ENCODE measurements at places on chromosomes 16 and 17.
A peak's percentile ranks its signal among the peaks of the same experiment; 100 is the strongest.

DNA sequence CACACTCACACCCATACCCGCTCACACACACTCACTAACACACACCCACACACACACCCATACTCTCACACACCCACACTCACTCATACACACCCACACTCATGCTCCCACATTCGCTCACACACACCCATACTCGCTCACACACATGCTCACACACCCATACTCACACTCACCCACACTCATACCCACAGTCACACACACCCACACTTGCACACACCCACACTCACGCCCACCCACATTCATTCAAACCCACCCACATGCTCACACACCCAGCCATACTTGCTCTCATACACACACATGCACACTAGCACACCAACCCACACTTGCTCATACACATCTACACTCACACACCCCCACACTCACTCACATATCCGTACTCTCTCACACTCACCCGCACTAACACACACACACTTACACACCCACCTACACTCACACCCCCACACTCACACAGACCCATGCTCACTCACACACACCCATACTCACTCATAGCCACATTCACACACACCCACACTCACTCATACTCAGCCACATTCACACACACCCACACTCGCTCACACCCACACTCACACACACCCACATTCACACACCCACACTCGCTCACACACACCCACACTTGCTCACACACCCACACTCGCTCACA, 322.4 kb upstream of the N4BP1 start:
- no peak for DNase-seq

- no peak for DNase-seq
Measured at GRCh38 chr17:82548681-82549303, 29.3 kb downstream of the FOXK2 start.

GRCh38 chr17:58533616-58534188, 19.3 kb upstream of the MTMR4 start:
- no peak for DNase-seq

DNA sequence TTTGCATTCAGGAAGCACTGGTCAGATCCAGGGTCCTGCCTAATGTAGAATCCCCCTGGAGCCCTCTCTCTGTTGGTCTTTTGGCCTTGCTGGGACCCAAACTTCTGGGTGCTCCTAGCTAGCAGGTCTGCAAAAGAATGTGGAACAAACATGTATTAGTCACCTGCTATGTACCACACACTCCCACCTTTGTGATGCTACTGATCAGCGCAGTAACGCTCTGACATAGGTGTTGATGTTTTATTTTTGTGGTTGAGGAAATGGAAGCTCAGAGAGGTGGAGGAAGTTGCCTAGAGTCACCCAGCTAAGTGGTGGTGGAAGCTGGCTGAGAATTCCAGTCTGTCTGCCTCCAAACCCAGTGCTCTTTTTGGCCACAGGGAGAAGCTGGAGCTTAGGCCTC, 35.8 kb upstream of the LGALS9 start:
- no peak for DNase-seq

DNA sequence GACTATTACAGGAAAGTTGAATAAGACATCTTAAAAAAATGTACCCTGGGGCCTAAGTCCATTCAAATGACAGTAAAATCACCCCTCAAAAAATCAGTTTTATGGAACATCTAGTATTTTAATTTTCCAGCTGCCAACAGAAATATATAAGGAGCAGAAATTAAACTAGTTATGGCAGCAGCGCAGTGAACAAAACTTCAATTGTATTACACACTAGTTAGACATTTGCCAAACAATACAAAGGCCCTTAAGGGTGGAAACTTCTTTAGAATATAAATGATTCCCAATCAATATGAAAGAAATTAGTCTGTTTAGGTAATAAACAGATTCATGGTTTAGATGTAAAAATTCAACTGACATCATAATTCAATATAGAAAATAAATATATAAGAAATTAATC, 18.1 kb upstream of the RFFL start:
- DNase-seq: no peak

DNA sequence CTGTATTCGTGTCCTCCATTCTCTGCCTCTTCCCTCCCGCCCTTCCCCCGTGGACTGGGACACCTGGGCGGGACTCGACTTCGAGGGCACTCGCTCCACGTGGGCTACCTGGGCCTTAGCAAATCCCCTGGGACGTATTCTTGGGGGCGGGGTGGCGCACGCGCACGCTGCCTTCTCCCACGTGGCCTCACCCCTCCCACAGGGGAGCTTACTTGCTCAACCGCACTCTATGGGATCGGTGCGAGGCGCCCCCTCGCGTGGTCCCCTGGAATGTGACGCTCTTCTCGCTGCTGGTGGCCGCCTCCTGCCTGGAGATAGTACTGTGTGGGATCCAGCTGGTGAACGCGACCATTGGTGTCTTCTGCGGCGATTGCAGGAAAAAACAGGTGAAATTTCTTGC, 3.5 kb downstream of the VMO1 start:
- DNase-seq: no peak

DNA sequence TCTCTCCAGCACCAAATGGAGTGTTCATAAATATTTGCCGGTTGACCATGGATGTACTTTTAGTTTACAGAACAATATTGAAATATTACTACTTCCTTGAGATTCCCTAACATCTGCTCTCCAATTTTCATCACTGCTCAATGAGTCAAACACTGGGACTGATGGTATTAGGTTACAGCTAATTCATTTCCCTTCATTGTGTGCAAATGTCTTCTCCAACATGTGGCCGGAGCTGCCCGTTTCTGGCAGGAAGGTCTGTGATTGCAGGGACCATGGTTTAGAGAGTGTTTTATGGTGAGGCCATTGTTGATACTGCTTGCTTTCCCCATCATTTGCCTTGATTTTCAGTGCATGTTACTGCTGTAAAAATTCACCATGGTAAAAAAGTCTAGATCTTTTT, 209.3 kb downstream of the HS3ST3B1 start:
- no peak for DNase-seq

DNA sequence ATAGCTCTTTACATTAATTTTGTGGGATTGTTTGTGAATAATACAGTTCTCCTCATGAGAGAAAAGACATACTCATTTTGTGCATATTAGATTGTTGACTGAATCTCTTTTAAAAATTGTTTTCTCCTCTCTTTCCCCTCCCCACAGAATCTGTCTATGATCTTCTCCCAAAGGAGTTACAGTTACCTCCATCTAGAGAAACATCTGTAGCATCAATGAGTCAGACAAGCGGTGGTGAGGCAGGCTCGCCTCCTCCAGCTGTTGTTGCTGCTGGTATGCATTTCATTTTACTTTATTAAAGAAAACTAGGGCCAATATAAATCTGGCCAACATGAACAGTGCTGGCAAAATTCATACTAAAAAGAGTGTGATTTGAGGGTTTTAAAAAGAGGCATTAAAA, 60.5 kb downstream of the NFAT5 start:
- no peak for DNase-seq

GRCh38 chr17:752620-753219, 656 bp upstream of the GEMIN4 start:
- peak; percentile 70 for DNase-seq

- DNase-seq: peak; percentile 66
Measured at GRCh38 chr16:87628940-87629339, 26.6 kb downstream of the JPH3 start.

DNA sequence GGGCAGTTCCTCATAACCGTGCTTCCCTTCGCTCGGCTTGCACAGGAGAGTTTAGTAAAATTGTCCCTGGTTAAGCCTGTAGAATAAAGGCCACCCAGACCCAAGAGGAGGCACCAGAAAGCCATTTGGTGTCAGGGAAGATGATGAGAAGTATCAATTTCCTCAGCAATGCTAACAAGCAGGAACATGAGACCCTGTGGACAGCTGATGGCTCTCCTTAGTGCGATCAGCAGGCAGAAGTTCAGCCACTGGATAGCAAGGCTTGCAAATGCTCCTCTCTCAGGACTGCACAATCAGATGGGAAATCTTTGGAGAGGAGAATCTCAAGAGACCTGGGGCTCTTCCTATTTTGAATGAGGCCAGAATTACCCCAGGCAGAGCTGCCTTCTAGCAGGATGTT, 261.1 kb upstream of the DYNLRB2 start:
- DNase-seq: no peak

DNA sequence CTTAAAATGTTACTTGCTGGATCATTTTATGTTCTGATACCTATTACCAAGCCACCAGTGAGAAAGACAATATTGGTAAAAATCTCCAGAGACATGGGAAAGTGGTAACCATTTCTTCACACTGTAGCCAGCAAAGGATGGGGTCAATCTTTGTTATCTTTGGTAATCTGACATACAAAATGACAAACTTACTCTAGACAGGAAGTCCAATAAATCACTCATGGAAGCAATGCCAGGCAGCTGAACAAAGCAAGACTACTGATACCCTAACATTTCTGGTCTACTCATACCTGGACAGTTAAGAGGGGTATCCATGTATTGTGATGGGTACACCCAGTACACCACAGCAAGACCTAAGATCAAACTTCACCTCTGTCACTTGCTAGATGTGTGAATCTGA, 19.0 kb downstream of the GRB2 start:
- DNase-seq: no peak

- no peak for DNase-seq
Measured at GRCh38 chr17:38460716-38461630, 32.7 kb downstream of the ARHGAP23 start.

GRCh38 chr17:37274461-37274860, 101.3 kb upstream of the C17orf78 start:
- DNase-seq: no peak

- DNase-seq: no peak
Measured at GRCh38 chr16:23587726-23588125, 8.4 kb downstream of the NDUFAB1 start.

- no peak for DNase-seq
Measured at GRCh38 chr17:64692187-64692586, 30.1 kb upstream of the SMURF2 start.

DNA sequence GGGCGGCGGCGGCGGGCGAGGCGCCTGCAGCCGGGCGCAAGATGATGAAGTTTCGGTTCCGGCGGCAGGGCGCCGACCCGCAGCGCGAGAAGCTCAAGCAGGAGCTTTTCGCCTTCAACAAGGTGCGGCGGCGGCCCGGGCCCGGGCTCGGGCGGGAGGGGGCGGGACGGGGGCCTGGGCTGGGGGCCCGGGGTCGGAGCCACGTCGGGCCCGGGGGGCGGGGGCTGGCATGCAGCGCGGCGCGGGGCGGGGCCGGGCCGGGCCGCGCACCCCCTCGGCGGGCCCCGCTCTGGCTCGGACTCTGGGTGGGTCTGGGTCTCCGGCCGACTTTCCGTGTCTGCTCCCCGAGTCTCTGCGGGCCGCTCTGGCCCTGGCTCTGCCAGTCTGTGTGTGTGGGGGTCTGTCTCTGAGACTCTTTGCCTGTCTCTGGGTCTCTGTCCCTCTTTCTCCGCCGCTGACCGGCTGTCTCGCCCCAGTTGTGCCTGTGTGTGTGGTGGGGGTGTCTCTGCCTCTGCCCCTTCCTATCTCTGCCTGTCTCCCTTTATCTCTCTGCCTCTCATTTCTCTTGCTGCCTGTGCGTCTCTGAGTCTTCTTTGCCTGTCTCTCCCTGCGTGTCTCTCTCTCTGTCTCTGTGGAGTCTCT, 328 bp downstream of the LLGL1 start:
- DNase-seq: no peak

DNA sequence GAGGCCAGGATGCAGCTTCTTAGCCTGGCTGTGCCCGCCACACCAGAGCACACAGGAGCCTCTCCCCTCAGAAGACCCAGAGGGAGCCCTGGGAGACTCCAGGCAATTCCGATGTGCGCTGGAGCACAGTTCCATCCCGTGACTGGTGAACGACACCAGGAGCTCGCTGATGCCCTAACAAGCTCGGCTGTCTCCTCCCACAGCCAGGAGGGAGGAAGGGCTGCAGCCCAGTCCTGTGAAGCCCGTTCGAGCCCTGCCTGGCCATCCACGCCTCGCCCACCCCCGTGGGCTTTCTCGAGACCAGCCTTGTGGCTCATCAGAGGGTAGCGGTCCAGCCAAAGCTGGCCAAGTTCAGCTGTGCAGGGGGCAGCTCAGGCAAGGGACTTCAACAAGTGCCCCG, 21.8 kb upstream of the RASD1 start:
- DNase-seq: no peak

GRCh38 chr17:1843947-1844346, 14.1 kb downstream of the RPA1 start:
- no peak for DNase-seq
